ENCODE measurements at places on chromosomes 13 and 19.
A peak's percentile ranks its signal among the peaks of the same experiment; 100 is the strongest.

- DNase-seq = no peak
Measured at GRCh38 chr13:44726214-44726613, 150.1 kb upstream of the TSC22D1 start.

GRCh38 chr19:16096280-16096855 is 15.3 kb upstream of the RAB8A start:
- no peak for DNase-seq

DNA sequence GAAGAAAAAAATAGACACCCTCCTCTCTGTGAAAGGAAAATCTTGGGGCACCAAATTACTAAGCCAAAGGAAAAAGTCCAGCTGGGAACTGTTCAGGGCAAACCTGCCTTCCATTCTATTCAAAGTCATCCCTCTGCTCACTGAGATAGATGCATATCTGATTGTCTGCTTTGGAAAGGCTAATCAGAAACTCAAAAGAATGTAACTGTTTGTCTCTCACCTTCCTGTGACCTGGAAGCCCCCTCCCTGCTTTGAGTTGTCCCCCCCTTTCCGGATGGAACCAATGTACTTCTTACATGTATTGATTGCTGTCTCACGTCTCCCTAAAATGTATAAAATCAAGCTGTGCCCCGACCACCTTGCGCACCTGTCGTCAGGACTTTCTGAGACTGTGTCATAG is 216.0 kb upstream of the SOX1 start:
- DNase-seq = no peak

- peak; percentile 30 for DNase-seq
Measured at GRCh38 chr13:19634256-19634740, 839 bp downstream of the MPHOSPH8 start.

GRCh38 chr13:95620030-95620824 is 24.3 kb downstream of the DZIP1 start:
- DNase-seq = no peak

- DNase-seq = no peak
Measured at GRCh38 chr19:4556597-4557127, 2.8 kb downstream of the SEMA6B start.

Data from kidney capillary endothelial cell (primary cell).